AG04450 (cell line): ENCODE measurements at places on chromosomes 4 and X.

DNA sequence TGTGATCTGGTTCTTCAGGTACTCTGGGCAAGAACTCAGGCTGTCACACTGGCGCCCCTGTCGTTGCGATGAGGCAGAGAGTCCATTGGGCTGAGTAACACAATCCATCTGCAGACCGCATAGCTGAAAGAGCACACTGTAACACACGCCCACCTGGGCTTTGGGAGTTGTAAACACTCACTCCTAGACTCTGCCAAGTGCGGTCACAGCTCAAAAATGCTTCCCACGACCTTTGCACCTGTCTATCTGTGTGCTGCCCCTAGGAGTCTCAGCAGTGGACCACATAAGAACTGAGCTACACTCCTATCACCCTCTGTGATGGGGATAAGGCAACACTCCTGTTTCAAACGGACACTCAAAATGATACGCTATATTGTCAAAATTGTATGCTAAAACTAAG lies 2028.3 kb downstream of the PCDH7 start:
- DNase-seq, result no peak

DNA sequence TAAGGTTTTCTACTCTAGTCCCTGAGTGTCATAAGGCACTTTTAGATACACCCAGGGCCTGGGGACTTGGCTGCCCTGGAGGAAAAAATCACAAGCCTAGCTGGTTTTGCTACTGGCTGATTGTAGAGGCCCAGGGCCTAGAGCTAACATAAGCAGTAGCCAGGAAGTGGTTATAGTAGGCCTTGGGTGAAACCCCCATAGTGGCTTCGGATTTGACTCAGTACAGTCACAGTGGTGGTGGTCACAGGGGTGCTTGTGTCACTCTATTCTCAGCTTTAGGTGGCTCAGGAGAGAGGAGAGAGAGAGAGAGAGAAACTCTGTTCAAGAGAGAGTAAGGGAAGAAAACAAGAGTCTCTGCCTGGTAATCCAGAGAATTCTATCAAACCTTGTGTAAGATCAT lies 194.5 kb upstream of the EDA2R start:
- no peak for DNase-seq

GRCh38 chr4:51853027-51853682 lies 10.2 kb downstream of the DCUN1D4 start:
- no peak for DNase-seq

GRCh38 chr4:23245203-23245832 lies 552.6 kb downstream of the GBA3 start:
- no peak for DNase-seq

DNA sequence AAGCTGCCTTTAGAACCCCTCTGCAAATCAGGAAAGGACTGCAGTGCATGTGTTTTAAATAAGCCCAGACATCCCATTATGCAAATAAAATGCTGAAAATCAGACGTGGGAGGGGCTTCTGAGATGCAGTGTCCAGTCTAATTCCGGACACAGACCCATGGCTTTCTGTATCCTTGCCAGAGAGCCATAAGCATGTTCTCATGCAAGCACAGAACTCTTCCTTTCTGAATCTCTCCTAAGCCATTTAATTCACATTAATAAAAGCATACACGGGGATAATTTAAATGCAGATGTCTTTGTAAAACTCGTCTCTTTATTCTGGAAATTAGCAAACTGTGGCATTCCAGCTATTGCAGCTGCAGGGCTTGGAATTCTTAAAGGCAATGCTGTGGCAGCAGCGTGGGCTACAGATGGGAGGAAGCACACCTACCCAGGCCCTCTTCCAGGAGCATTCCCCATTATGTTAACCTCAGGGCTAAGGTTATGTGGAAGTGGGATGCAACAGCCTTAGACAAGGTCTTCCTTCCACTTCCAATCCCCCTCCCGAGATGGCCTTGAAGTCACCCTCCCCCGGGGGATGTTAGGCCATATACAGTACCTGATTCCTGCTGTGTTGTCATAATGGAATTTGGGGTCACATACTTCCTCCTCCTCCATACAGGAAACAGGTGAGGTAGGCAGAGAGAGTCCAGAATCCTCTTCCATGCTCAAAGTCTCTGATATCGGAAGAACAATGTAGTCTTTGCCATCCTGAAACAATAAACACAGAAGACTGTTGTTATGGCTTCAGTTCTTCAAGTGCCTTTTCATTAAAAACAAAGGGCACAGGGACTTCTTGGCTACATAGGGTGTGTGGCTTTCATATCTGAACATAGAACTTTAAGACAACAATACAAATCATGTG lies 38.1 kb downstream of the KDR start:
- no peak for DNase-seq
